ENCODE measurements at places on chromosomes 3 and 15.

DNA sequence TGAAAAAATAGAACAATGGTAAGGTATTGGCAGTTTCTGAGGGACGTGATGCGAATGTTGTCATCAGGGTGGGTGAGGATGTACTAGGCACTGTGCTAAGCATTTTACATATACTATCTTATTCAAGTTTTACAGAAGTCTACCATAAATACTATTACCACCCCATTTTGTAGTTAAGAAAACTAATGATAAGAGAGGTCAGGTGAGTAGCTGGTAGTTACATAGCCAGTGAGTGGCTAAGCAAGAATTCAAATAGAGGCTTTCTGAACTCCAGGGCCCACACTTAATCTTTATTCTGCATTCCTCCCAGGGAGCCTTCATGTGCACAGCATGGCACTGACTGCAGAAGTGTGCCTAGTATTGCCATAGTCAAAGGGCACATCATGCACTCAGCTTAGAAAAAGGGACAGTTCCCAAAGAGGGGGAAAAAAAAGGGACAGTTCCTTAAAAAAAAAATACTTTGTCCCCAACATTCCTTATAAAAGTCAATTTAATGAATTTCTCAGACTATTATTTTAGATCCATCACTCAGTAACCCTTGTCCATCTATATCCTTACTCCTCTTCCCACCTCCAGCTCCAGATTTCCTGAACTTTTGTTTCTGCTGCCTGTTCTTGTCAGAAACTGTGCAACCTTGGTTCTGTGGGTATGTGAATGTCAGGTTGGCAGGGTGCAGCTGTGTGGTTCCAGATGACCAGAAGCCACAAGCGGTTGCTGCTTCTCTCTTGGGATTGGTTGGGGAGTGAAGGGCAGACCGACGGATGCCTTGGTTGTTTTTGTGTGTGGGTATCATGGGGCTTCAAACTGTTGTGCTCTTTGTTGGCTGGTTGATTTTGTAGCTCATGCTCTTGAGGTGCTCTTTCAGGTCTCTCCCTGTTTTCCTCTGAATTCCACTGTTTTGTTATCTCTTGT is 8.3 kb downstream of the MAPKBP1 start:
- DNase-seq: no peak

GRCh38 chr3:194989241-194989640 is 281.7 kb downstream of the XXYLT1 start:
- DNase-seq: no peak

DNA sequence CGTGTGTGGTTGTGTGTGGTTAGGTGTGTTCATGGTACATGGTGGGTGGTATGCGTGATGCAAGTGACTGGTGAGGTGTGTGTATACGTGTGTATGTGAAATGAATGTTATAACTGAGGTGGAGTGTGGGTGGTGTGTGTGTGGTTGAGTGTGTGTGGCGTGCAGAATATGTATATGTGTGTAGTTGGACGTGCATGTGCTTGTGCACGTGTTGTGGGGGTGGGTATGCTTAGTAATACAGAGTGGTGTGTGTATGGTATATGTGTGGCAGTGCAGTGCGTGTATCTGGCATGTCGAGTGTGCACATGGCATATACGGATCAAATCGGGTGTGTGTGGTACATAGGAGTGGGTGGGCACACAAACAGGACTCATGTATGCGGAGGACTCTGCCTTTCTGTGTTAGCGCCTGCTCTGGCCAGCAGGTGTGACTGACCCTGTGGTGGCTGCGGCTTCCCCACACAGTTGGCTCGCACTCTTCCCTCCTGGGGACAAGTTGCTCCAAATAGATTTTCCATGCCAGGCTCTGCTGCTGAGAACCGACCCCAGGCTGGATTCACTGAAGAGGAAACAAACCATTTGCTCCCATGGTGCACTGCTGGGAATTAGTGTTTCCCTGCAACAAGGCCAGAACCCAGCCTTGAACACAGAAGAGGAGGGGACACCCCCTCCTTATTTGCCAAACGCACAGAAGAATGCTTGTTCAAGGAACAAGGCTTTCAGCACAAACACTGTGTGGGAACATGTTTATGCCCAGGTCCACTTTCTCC is 1.2 kb upstream of the C3orf70 start:
- DNase-seq: no peak

- DNase-seq: peak; percentile 19
Measured at GRCh38 chr15:31352911-31353811, 26.5 kb downstream of the KLF13 start.

GRCh38 chr3:151107177-151107576 is 21.7 kb downstream of the MED12L start:
- DNase-seq: no peak

- no peak for DNase-seq
Measured at GRCh38 chr15:50543556-50543955, 2.9 kb downstream of the USP50 start.

DNA sequence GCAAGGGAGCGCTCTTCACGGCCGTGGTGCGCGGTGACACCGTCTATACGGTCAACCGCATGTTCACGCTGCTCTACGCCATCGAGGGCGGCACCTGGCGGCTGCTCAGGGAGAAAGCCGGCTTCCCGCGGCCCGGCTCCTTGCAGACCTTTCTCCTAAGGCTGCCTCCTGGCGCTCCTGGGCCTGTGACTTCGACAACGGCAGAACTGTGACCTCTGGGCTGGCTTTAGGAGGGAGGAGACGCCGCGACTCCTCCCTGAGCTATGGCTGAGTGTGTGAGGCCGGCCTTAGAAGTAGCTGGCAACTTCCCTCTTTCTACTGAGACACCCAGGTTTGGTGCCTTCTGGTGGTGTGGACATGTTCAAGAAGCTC is 1.4 kb downstream of the KBTBD13 start:
- DNase-seq: no peak

DNA sequence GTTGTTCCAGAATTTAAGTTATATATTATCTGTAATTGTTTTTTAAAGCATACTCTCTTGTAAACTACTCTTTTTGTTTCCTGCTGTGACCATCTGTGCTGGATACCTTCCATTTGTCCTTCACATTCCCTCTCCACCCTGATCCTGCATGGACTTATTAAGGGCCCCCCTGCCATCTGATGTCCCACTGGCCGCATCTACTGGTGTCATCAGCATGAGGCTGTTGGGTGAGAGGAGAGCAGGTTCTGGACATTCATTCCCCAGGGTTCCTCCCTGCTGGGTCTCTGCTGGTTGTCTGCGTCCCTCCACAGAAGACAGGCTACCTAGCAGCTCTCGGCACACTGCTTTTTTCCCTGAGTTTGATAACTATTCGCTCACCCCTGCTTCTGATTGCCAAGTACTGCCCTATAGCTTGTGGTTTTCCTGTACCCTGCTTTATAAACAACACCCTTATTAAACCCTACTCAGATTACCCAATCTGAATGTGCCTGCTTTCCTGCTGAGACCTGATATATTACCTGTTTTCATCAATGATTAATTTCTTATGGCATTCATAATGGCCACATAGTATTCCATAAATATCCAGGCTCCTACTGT is 7.7 kb downstream of the CMTM8 start:
- no peak for DNase-seq

DNA sequence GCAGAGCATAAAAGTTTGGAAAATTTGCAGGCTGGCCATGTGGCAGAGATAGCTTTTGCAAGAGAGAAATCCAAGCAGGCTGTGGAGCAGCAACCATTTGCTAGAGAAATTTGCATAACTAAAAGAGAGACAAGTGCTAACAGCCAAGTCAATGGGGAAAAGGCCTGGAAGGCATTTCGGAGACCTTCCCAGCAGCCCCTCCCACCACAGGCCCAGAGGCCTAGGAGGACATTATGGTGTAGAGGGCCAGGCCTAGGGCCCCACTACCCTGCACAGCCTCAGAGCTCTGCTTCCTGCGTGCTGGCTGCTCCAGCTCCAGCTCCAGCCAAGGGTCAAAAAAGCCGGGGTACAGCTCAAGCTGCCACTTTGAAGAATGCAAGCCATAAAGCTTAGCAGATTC is 82.7 kb downstream of the MYO5A start:
- no peak for DNase-seq

DNA sequence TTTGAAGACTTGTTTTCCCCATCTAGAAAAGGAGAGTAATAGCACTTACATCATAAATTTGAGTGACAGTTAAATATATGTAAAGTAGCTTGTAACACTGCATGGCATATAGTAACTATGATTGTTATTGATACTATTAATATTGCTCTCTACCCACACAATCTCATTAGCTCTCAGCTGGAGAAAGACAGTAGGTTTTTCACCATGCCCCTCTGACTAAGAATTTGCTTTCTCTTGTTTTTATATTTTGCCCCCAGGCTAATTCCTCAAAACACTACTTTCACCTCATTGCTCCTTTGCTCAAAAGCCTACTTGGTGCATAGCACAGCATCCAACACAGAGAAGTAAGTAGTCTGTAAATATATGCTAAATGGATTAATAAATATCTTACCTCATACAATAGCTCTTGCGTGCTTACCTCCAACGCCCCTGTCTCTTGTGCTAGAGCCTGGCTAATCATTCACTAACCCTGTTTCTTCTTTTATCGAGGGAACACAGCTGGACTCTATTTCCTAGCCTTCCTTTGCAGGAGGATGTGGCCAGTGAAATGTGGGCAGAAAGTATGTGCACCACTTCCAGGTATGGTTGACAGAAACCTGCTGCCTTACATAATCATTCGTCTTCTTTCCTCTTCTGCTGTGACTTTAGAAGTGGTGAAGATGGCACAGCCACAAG is 190.0 kb downstream of the PLCH1 start:
- DNase-seq: no peak

DNA sequence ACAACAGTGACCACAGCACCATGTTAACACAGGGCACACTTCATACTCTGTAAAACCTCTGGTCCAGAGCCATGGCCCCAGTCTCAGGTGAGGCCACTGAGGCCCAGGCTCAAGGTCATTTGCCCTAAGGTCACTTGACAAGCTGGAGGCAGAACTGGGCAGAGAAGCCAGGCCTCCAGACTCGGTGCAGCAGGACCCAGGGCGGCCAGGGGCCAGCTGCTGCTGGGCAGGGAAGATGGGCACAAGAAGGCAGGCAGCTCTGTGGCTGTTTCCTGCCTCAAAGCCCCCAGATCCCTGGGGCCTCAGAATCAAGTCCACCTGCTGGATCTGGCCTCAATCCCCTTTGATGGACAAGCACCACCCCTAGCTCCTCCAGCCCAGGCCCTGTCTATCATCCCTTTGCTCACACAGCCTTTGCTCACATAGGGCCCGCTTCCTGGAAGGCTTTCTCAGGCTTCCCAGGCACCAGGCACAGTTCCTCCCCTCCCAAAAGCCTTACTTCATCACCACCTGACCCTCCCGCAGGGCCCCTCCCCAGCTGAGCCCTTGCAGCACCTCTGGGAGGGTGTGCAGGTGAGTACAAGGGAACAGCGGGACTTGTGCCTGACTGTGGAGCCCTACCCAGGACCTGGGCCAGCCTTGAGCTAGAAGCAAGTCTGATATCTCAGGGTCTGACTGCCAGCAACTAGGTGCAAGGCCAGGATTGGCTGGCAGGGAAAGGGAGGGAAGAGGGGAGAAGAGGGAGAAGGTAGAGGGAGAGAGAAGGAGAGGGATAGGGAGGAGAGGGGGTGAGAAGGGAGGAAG is 38.0 kb upstream of the LINGO1 start:
- DNase-seq: no peak

- DNase-seq: no peak
Measured at GRCh38 chr3:73046195-73046594, 15.3 kb upstream of the EBLN2 start.

DNA sequence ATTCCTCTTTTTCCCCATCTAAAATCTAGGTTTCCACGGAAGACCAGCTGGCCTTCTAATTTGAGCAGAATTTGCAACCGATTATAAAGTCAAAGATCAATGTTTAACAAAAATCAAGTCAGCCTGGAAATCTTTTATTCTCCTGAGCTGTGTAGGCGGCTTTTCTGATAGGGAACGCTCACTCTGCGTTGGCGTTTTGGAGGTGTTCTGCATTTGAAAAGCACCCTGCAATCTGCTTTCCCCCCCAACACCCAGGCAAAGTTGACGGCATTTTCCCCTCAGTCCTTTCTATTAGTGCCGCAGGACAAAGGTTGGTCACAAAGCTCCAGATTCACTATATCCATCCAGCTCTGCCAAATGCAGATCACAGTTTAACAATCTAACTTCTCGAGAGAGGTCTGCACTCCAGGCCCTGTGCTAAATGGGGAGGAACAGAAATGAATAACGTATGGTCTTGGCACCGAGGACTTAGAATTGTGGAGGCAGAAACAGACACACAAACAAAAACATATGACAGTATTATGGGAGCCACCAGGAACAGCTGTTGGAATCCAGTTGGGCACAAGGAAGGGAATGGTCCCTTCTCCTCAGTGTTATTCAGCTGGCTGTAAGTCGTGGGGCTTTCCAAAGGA is 50.4 kb upstream of the LARS2 start:
- DNase-seq: no peak

- DNase-seq: no peak
Measured at GRCh38 chr15:60413231-60413824, 15.5 kb upstream of the ANXA2 start.

GRCh38 chr15:69557020-69557706 is 104.5 kb downstream of the RPLP1 start:
- no peak for DNase-seq

GRCh38 chr3:150920236-150920635 is 15.0 kb upstream of the MINDY4B start:
- DNase-seq: no peak

GRCh38 chr3:111601810-111602209 is 6.7 kb upstream of the ZBED2 start:
- DNase-seq: no peak

DNA sequence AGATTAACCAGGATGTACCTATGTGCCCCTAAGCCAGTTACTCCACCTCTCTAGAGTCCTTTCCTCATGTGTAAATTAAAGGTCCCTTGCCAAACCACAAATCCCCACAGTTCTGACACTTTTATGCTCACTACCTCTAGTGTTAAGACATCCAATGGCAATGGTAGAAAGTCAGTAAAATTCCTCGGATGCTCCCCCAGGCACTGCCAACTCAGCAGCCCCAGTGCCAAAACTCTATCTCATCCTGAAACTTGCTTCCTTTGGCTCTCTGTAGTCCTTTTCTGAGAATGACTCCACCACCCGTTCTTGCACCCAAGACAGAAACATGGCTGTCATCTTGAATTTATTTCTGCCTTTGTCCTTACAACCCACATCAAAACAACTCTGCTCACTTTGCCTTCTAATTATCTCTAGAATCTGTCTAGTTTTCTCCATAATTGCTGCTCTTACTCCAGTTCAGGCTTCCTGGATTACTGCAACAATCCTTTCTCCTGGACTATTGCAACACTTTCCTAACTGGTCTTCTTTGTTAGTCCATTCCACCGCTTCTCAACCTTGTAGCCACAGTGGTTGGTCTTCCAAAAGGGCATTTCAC is 41.6 kb downstream of the MB21D2 start:
- DNase-seq: no peak

- DNase-seq: no peak
Measured at GRCh38 chr3:170352936-170353335, 4.6 kb upstream of the SKIL start.

DNA sequence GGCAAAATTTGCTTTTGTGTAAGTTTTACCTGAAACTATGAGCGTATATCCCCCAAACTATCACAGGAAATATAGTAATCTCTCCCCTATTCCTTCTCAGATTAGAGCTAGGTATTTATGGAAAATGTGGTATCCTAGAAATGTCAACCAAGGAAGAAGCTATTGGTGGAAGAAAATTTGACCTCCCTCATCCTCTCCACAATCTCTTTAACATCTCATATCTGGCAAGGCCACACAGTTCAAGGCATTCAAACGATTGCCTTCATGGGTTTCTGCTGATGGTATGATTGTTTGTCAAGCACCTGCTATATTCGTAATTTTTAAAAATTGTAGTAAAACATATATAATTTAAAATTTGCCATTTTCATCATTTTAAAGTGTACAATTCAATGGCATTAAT is 27.5 kb upstream of the DRD3 start:
- DNase-seq: no peak
